ENCODE measurements at places on chromosomes 5 and 9. TPM values are rescaled to one million over a fixed set of nuclear protein-coding genes. Genes with fewer than 3 reads are reported as not detected.

The PCDHB10 gene
- 0.77 TPM for total RNA-seq

The RLN1 gene
- not detected for total RNA-seq

The CER1 gene
- total RNA-seq: not detected

The PDZD2 gene
- total RNA-seq: 0.33 TPM

The MARCOL gene
- total RNA-seq: not detected

The SLC22A5 gene
- 8.8 TPM for total RNA-seq

The IRGM gene
- total RNA-seq: not detected

The UBE2R2 gene
- 16.7 TPM for total RNA-seq

The HNRNPA0 gene
- 12.8 TPM for total RNA-seq

DNA sequence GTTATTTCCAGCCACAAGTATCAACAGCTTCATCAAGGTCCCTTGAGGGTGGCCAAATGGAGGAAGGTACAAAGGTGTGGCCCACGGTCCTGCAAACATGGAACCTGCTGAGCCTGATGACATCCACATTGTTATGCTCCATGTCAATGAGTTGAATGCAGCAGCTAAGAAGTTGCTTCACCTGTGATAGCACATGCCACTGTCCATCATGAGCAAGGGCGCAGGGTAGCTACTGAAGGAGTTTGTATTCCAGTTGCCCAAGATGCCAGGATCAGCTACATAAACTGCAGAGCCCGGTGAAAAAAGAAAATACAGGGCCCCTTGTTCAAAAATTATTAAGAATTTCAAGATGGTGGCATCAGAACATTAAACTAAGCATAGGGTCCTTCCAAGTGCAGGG is 24.2 kb downstream of the LSM11 start:
- no peak for DNase-seq

DNA sequence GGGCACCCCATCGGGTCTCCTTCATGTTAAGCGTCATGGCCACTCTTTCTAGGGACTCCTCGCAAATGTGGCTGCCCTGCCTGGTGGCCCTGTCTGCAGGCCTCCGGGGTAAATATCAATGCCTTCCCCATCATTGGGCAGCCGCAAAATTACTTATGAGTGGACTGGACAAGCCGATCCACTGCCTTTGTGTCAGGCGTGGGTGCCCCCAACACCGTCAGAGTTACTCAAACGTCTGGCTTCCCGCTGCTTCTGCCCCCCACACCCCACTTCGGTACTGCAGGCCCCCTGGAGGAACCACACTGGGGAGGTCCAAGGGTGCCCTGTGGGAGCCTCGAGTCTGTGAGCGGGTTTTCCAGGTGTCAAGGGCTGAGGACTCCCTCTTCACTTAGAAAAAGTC is 3.8 kb downstream of the LHX3 start:
- DNase-seq: no peak

DNA sequence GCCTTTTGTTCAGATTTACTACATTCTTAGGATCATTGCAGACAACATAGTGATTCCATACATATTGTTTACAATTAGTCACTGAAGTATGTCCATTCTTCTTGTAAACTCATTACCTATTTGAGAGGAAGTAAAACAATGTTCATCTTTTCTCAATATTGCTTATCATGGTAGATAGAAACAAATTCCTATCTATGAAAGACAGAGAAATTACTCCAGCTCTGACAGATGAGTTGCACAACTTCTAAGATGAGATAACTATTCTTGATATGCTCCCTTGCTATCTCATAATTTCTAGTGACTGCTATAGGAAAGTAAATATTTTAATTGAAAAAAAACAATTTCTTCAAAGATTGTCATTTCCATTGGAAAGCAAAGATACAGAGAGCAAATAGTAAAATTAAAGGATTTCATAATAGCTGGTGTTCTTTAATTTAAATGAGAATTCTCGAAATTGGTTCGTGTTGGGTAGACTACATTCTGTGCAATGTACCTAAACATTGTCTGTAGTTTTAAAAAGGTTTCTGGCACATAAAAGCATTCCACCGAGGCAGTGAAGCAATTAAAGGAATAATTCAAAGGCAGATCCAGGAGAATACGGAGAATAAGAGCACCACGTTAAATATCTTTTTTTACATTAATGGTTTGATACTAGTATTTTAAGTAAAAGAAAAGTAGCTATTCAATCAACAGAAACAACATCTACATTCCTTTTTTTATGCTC is 1029.1 kb upstream of the ACO1 start:
- no peak for DNase-seq

DNA sequence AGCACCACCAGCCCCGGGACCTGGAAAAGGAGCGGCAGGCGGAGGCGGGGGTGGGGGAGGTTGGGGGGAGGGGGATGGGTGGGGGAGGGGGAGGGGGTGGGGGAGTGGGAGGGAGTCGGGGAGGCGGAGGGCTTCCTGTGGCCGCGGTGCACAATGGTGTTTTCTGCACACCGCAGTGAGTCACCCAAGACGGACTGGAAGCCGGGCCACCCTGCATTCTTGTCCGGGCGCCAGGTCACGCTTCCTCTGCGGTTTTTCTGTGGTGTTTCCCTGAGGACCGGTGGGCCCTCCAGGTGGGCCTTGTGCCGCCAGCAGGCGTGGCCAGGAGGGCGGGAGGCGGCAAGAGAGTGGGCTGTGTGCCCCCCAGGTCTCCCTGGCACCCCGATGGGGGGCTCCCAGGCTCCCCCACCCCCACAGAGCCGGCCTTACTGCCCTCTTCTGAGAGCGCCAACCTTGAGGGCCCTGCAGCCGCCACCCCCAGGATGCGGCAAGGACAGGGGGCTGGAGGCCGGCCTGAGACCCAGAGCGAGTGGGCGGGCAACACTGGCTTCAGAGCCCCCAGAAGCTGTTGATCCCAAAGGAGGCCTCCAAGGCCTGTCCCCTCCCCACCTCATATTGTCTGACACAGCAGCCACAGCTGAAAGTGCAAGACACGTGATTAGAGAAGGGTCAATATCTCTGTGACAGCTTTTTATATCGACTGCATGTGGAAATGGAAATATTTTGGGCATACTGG is 11.1 kb downstream of the EXD3 start:
- DNase-seq: peak; percentile 85

DNA sequence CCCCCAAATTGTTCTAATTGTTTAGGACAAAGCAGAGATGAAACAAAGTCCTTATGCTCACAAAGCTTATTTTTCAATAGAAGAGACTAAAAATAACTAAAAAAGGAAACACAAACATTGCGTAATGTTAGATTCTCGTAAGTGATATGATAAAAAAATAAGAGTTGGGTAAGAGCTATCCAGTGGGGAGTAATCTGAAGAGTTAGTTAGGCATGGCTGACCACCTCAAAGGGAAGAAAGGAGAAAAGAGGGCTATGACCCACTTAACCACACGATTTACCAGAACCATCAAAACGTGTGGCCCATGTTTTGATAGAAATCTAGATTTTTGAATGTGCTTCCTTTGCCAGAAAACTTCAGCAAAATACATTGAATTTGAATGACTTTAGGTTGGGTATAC is 1296.8 kb upstream of the NUDT12 start:
- peak; percentile 63 for DNase-seq

DNA sequence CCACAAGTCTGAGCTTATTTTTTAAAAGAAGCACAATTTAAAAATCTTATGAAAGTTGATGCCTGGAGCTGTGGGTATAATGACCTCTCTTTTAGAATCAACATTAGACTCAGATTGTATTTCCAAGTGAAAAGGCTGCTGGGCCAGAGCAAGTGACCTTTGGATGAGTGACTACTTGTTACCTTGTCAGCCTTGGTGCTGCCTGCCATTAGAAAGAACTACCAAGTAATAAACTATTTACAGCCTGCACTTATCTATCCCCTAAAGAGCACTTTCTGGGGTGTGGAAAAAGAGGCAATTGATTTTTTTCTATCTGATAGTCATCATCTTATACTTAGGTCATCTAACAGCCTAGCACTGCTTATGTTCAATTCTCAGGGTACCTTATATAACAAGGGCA is 134.9 kb upstream of the FBXL17 start:
- no peak for DNase-seq

DNA sequence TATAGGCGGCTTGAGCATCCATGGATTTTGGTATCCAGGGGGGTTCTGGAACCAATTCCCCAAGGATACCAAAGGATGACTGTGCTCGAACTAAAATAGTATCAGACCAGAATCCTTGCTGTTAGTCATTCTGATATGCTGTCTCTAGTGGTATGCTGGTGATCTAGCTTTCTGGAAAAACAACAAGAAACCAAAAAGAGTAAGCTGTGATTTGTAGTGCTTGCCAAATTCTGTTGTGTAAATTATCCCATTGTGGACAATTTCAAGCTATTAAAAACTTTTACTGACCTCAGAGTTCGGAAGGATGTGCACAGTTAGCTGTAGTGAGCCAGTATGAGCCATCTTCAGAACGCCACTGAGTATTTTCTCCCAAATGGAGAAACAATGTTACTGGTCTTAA is 99.0 kb upstream of the FBN2 start:
- DNase-seq: peak; percentile 67

DNA sequence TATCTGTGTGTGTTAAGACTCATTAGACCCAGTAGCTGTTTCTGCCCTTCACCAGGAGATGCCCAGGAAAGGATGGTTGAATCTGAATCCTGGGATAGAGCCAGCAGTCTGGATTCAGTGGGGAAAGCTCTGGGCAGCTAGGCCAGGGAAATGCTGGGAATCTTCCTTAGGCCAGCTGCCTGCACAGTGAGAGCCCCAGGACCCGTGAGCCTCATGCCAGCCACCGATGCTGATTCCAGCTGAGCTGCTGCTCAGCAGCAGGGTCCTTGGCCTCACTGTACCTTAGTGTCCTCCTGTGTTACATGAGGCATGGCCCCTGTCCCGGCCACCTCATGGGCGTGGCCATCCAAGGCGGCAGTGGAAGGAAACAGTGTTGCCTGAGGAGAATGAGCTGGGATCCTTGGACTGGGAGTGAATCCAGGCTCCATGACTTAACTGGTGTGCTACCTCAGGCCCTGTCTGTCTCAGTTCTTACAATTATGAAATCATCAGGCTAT is 87.1 kb downstream of the AMBP start:
- peak; percentile 42 for DNase-seq

GRCh38 chr5:91906027-91906426 is 522.9 kb upstream of the ARRDC3 start:
- DNase-seq: no peak

- DNase-seq: no peak
Observed at GRCh38 chr5:168449166-168449565, 37.1 kb upstream of the RARS1 start.

All from fibroblast of lung (primary cell).